ENCODE measurements at places on chromosomes 7 and 10.

DNA sequence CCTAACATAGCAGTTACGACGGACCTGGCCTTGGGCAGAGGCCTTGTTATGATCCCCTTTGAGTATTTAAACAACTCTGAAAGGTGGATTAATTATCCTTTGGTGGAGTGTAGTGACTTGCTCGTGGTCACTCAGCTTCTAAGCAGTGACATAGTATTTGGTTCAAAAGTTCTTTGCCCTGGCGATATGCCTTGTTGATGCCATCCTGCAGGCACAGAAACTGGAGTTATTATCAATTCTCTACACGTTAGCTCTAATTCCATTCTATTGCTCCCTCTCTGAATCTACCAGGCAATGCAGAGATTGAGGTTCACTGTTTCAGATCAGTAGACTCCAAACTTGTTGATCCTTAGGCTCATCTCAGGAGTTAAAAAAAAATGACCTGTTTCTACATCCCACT is 32.5 kb upstream of the ELMO1 start:
- DNase-seq = no peak

DNA sequence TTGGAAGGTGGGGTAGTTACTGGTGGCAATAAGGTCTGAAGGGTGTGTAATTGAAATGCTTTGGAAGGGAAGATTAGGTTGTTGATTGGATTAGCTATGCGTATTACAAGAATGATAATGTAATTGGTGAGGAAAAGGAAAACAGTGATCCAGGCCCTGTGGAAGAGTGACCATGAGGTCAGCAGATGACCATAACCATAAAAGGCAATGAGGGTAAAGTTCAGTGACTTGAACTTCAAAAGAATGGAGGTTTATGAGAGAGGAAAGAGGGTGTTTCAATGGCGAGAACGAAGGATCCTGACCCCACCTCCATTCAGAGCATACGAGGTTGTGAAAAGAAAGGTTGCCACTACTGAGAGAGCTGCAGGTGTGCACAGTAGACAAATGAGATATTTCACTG is 439.7 kb downstream of the CCSER2 start:
- DNase-seq = no peak

- no peak for DNase-seq
Observed at GRCh38 chr7:91266689-91267090, 2.5 kb downstream of the FZD1 start.

DNA sequence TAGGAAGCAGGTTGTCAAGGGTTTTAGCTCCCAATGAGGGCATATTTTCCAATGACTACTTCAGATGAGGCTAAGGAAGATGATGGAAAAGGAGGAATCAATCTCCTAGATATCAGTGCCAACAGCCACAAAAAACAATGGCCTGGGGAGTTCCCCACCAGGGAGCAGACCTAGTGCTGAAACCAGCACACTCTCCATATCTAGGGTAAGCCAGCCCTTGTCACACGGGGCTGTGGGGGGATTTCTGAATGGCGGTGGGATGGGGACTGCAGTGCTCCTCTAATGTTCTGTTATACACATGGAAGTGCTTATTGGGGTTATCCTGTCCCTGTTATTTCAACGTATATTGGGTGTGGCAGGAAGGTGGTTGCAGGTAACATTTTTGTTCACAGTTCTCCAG is 18.5 kb downstream of the EPC1 start:
- DNase-seq = no peak

GRCh38 chr7:23654508-23654907 is 25.5 kb upstream of the FAM221A start:
- DNase-seq = peak; percentile 9

DNA sequence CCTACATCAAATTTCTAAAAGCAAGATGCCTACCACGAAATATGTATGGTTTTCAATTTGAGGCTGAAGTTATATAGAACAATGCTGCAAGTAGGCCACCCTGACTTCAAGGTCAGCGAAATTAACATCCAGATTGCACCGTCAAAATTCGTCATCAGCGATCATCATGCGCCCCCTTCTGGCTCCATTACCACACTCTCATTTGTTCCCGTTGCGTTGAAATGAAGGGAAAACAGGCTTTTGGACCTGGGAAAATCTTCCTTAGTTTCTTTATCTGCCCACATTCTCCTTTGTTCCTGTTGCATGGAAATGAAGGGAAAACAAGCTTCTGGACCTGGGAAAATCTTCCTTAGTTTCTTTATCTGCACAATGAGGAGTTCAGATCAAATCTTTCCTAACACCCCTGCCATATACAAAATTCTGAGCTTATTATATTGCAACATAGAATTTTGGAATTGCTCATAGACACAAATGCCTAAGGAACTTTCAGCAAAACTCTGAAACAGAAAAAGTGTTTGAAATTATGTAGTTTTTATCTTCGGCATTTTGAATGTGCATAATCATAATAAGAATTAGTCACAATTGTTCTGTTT is 98.2 kb upstream of the PRKCQ start:
- peak; percentile 61 for DNase-seq

- no peak for DNase-seq
Observed at GRCh38 chr7:71633551-71634008, 501.6 kb downstream of the GALNT17 start.

DNA sequence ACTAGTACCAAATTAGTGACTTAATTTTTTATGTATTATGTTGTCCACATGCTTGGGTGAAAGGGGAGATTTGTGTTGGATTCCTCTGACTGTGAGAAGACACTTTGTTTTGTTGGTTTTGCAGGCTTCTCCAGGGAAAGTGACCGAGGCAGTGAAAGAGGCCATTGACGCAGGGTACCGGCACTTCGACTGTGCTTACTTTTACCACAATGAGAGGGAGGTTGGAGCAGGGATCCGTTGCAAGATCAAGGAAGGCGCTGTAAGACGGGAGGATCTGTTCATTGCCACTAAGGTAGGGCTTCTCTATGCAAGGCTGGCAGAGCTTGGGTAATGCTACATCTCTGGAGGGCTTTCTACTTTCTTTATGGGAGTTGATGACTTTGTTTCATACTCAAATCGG is 4.5 kb downstream of the AKR1E2 start:
- no peak for DNase-seq

GRCh38 chr7:137933270-137934017 is 68.4 kb downstream of the CREB3L2 start:
- DNase-seq = no peak

GRCh38 chr7:116327752-116328151 is 117.4 kb downstream of the TES start:
- DNase-seq = no peak

DNA sequence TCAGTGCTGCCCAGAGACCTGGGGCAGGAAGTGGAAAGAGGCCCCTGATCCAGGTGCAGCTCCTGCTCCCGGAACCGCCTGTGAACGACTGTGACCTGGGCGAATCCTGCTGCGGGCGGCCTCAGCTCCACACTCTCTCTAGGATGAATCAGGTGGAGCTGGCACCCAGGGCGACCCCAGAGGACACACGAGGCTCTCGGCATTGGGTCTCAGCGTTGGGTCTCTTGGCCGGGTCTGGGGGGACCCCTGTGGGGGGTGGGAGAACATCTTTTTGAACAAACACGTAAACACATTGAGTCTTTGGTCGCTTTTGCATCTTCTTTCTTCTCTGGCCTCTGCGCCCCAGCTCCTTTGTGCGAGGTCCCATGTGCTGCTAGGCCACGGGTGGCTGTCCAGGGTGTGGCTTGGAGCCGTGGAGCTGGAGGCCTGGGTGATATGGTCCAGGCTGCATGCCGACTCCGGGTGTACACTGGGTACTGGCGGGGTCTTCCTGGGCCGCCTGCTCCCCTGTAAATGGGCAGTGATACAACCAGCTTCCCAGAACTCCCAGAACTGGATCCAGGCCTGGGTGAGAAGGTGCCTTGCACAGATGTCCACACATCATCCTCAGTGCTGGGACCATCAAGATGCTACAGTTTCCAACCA is 435.8 kb downstream of the DNAJB6 start:
- DNase-seq = no peak

DNA sequence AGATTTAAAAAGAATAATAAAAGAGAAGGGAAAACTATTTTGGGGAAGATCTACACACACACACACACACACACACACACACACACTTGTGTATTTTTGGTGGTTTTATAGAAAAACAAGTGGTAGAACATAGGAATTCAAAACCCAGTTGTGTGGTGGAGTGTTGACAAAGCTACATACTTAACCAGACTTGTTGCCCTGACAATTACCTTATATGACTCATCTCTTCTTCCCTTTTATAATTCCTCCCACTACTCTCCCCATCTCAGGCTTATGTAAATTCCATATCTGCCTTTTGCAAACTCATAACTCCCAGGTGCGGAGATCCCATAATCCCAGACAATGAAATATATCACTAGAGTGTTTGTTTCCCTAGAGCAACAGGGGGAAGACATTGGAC is 873.7 kb downstream of the NXPH1 start:
- no peak for DNase-seq

- peak; percentile 22 for DNase-seq
Observed at GRCh38 chr7:66277492-66277891, 72.4 kb downstream of the TPST1 start.

DNA sequence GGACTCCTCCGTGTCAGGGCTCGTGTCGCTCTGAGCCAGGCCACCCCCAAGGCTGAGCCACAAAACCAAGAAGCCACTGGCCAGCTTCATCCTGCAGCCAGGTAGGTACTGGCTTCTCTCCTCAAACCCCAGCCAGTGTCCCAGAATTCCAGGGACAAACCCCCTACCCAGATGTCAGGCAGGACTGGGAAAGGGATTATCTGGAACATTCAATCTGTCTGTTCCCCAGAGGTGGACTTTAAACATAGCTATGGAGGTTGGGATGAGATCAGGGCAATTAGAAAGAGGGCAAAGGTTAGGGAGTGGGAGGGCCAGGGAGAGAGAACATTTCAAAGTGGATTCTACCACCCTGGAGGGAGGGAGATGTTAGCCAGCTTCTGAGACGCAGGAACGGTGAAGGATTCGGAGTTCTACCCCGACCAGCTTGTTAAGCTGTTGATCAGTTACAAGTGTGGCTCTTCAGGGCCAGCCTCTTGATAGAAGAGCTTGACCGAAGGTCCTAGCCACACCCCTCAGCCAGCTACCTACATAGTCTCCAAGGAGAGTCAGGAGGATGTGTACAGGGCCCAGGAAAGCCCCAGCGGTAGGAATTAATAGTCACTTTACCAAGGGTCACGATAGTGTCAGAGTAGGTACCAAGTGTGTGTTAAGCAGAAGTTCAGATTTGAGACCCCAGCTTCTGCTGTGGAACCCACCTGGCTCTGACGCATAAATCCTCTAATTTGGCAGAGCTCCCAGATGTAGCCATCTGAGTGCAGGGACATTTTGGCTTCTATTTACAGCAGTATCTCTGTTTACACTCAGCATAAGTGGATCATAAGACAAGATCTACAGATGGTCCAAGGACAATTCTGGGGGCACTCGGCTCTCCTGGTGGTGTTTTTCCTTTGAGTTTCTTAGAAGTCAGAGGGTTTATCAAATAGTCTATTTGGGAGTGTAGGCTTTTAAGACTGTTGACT is at the start of gene PLA2G12B:
PLA2G12B (minus strand) TSS at position 211 of the 959 bp plus-strand sequence; CDS start at position 90, 121 bp downstream.
- no peak for DNase-seq

DNA sequence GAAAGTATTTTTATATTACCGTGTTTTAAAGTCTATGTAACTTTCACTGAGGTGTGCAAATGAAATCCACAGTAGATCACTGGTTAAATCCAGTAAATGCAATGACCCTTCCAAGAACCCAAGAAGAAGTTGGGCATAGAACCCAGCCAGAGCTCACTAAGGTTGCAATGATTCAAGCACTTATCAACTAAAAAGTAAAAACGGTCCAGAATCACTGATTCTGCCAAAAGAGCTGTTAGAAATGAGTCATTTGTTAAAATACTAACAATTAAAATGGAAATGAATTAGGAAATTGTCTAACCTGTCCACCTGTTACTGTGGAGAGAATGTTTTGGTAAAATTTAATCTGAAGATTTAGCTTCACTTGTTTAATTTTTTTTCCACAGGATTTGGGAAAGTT is 74.4 kb downstream of the ANK3 start:
- no peak for DNase-seq

DNA sequence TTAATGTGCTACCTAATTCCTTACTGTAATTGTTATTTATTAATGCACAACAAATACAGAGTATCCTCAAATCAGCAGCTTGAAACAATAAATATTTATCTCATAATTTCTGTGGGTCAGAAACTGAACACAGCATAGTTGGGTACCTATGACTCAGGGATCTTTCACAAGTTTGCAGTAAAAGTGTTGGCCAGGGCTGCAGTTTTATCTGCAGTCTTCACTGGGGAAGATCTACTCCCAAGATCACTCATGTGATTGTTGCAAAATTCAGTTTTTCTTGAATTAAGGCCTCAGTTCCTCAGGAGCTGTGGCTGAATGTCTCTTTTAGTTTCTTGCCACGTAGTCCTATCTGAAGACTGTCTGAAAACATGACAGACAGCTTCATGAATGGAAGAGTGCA is 237.8 kb downstream of the ZWINT start:
- DNase-seq = no peak

DNA sequence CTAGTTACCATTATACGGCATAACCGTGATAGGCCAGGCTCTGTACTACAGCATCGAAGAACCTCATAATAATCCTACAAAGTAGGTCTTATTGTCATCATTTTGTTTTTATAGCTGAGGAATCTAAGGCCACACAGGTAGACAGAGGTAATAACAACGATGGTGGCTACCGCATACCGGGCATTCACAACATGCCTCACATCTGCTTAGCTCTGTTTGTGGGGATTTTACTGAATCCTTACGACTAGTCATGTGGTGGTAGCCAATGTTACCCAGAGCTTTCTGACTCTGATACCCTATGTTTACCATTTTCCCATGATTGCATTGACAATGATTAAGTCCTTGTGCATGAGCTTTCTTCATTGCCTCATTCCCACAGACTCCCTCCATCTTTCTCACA is 269.4 kb downstream of the TCF7L2 start:
- no peak for DNase-seq

DNA sequence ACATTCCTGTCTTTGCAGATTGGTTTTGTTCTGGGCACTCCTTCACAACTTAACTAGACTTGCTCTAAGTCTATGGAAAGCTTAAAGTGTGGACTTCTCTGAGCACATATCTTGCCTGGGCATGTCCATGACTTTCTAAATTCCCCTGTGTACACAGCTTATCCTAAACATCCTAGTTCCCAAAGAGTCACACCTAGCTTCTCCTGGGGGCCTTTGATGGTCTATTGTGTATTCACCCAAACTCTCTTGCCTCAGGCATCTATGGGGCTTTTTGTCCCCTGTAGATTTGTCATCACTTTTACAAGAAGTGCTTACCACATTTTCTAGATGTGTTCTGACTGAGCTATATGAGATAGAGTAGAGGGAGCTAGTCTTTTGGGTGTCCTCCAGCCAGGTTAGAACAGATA is 12.2 kb upstream of the ZNF488 start:
- DNase-seq = no peak

- no peak for DNase-seq
Observed at GRCh38 chr10:30800368-30800767, 170.8 kb upstream of the LYZL2 start.

- DNase-seq = peak; percentile 34
Observed at GRCh38 chr7:12403287-12404181, at the start of gene VWDE. Gene VWDE (minus strand): TSS chr7:12403865. CDS start chr7:12403716, 149 bp downstream.

- no peak for DNase-seq
Observed at GRCh38 chr7:20786779-20787659, at the start of gene SP8. Gene SP8 (minus strand): TSS chr7:20786886. CDS start chr7:20786798, 88 bp downstream.

GRCh38 chr7:86939197-86939814 is 120.1 kb downstream of the ELAPOR2 start:
- DNase-seq = peak; percentile 74

GRCh38 chr7:113519472-113519871 is 399.3 kb downstream of the PPP1R3A start:
- no peak for DNase-seq

Data from suppressor macrophage (primary cell).